Bladder microvascular endothelial cell (primary cell): ENCODE measurements at places on chromosomes 3 and 15. TPM values are rescaled to one million over a fixed set of nuclear protein-coding genes. Genes with fewer than 3 reads are reported as not detected.

Gene CACNA2D3
- total RNA-seq, result not detected in 2 replicates

Gene LMCD1
- total RNA-seq, result 20.6 and 32.2 TPM in 2 replicates

Gene INSYN1
- total RNA-seq, result 0.13 and 0.16 TPM in 2 replicates

Gene PLD1
- 36.4 and 98.1 TPM in 2 replicates for total RNA-seq

Gene PAQR5
- under 0.01 and 0.06 TPM in 2 replicates for total RNA-seq

Gene SLC24A1
- total RNA-seq, result 1.8 and 15.1 TPM in 2 replicates

Gene CHRM5
- total RNA-seq, result 0.31 TPM in 1 of 2 replicates, not detected in the other

Gene UBA7
- 42.7 and 44.2 TPM in 2 replicates for total RNA-seq

Gene OR5H1
- total RNA-seq, result not detected in 2 replicates

Gene MED12L
- under 0.01 and 0.19 TPM in 2 replicates for total RNA-seq

Gene GNAT1
- total RNA-seq, result not detected in 2 replicates

Gene DNAJC19
- total RNA-seq, result 21.9 and 23.7 TPM in 2 replicates

Gene MB21D2
- total RNA-seq, result 4.7 and 6.2 TPM in 2 replicates

Gene NANOGP8
- not detected in 2 replicates for total RNA-seq

Gene FAIM
- 7.3 and 7.9 TPM in 2 replicates for total RNA-seq

Gene FMN1
- total RNA-seq, result 0.16 and 0.25 TPM in 2 replicates

Gene RPP14
- 8.9 and 17.4 TPM in 2 replicates for total RNA-seq

Gene HIGD2B
- 0.16 TPM in 1 of 2 replicates, not detected in the other for total RNA-seq

Gene MYZAP
- total RNA-seq, result 13.9 and 53.4 TPM in 2 replicates

Gene C3orf22
- total RNA-seq, result not detected in 2 replicates

Gene PPP1R14D
- not detected in 2 replicates for total RNA-seq

Gene UTS2B
- total RNA-seq, result 0.32 and 1.1 TPM in 2 replicates

Gene NR1I2
- total RNA-seq, result under 0.01 TPM in 1 of 2 replicates, not detected in the other

Gene SEC61A1
- 141 and 261 TPM in 2 replicates for total RNA-seq

Gene UQCC5
- 4.7 and 5.7 TPM in 2 replicates for total RNA-seq

Gene LYSMD4
- total RNA-seq, result 9.7 and 10.1 TPM in 2 replicates

Gene IGF1R
- total RNA-seq, result 12.6 and 90.9 TPM in 2 replicates

Gene SLC51B
- not detected in 2 replicates for total RNA-seq

Gene CDHR4
- total RNA-seq, result not detected in 2 replicates

Gene KLF15
- total RNA-seq, result 0.49 and 1.7 TPM in 2 replicates

Gene GABRR3
- total RNA-seq, result not detected in 2 replicates

Gene SNTN
- not detected in 2 replicates for total RNA-seq

Gene MAGI1
- total RNA-seq, result 42.9 and 106 TPM in 2 replicates

Gene COL6A6
- not detected in 2 replicates for total RNA-seq

Gene EIF4A2
- 344 and 803 TPM in 2 replicates for total RNA-seq

Gene TM4SF1
- total RNA-seq, result 1,004 and 1,541 TPM in 2 replicates

Gene CYP19A1
- not detected in 2 replicates for total RNA-seq

Gene DET1
- total RNA-seq, result 1.5 and 2.5 TPM in 2 replicates

Gene MAN2C1
- 92.8 and 163 TPM in 2 replicates for total RNA-seq

Gene STAC
- 7.4 and 12.5 TPM in 2 replicates for total RNA-seq

Gene P2RY1
- 0.76 and 2.8 TPM in 2 replicates for total RNA-seq

Gene FBXO45
- total RNA-seq, result 8.7 and 18.3 TPM in 2 replicates
